Esophagus squamous epithelium (tissue), 5 donors: ENCODE measurements at places on chromosomes 3 and 15.

- no peak for DNase-seq
Observed at GRCh38 chr15:94231723-94232468, 535 bp downstream of the MCTP2 start.

DNA sequence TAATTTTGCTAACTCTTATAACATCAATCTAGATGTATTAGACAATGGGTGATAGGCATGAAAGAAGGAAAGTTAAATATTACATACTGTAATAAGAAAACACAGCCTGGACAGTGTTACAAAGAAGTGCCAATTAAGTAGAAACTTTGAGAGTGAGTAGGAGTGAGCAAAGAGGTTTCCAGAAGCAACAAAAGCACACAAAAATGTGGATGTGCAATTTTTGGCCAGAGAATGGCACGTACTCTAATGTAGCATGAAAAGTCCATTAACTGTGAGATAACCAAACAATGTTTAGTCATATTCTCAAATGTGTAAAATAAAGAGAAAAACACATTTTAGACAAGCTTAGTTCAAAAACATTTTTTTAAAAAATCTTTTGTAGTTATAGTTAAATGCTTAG, 567.3 kb downstream of the ROBO1 start:
- no peak for DNase-seq

DNA sequence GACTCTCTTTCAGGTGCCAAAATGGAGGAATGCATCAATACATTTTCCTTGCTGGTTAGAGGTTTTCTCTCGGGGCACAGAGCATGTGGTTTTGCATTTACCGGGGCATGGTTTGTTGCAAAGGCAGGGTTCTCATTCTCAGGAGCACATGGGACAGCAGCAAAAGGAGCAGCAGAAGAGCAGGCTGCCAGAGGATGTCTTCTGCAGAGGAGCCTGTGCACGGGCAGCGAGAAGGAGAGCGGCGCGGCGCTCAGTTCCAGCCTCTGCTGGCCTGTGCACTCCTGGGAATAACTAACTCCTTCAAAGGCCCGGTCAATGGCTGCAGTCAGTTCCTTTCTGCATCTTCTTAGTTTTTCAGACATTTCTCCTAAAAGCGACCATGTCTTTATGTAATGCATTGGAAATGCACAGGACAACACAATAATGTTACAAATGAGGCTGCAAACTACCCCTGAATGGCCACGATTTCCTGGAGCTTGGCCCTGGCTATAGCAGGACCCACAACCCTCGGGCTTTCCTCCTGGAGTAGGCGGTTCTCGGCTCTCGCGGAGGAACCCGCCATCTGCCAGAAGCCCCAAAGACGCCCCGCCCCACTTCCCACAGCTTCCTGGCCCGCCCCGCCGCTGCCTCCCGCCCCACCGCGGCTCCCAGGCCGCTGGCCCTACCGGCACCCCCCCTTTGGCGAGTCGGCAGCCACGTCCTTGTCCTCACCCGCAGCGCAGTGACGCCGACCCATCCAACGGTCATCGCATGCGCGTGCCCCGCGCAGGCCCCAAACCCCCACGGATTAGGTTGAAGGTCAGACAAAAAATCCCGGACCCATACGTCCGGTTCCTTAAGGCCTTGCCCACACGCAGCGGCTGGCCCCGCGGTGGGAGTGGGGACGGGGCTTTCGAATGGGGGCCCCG, at the start of gene C3orf62:
C3orf62 (minus strand) TSS at position 758 of the 908 bp plus-strand sequence; CDS start at position 398, 360 bp downstream.
- DNase-seq = peak; percentile 49

GRCh38 chr3:48949376-48949717, 30.7 kb downstream of the ARIH2 start:
- DNase-seq = no peak

DNA sequence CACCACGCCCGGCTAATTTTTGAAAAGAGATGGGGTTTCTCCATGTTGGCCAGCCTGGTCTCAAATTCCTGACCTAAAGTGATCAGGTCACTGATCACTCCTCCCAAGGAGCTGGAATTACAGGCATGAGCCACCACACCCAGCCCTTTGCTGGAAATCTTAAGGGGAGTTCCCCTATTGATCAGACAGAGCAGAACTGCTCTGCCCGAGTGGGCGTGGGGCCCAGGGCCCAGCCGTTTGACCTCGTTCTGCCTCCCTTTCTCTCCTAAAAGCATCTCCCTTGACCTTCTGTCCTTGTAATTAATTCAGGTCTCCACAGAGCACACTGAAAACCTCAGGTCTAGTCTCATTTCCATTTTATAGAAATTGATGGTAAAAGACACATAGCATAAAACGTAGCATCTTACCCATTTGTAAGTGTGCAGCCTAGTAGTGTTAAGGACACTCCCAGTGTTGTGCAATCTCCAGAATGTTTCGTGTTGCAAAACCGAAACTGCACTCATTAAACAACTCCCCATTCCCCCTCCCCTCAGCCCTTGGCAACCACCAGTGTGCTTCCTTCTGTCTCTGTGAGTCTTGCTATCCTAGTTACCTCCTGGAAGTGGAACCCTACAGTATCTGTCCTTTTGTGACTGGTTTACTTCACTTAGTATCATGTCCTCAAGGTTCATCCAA, 89.3 kb downstream of the SLCO3A1 start:
- peak; percentile 8 for DNase-seq

GRCh38 chr15:48627260-48627940, 18.1 kb downstream of the FBN1 start:
- DNase-seq = no peak

GRCh38 chr3:169813757-169814517, 1.2 kb upstream of the LRRC34 start:
- DNase-seq = no peak

DNA sequence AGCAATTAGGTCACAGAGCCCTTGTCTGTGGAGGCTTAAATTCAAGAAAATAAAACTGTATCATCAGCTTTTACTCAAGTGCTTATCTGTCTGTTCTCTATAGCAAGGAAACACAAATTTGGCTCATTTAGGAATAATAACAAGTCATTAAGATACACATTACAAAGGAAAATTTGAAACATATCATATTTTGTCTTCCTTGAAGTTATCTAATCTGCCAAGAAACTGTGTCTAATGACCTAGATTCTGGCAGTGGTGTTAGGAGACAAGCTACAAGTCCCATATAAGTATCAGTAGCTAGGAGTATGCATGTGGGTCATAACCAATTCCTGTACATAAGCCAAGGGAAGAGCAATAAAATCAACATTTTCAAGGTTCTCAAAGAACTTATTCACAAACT, 108.2 kb upstream of the SETMAR start:
- no peak for DNase-seq

GRCh38 chr3:89179355-89180001, 72.1 kb downstream of the EPHA3 start:
- DNase-seq = no peak

- no peak for DNase-seq
Observed at GRCh38 chr3:194830401-194830800, 144.7 kb downstream of the FAM43A start.

GRCh38 chr15:52483707-52484106, 45.0 kb downstream of the MYO5A start:
- DNase-seq = no peak

DNA sequence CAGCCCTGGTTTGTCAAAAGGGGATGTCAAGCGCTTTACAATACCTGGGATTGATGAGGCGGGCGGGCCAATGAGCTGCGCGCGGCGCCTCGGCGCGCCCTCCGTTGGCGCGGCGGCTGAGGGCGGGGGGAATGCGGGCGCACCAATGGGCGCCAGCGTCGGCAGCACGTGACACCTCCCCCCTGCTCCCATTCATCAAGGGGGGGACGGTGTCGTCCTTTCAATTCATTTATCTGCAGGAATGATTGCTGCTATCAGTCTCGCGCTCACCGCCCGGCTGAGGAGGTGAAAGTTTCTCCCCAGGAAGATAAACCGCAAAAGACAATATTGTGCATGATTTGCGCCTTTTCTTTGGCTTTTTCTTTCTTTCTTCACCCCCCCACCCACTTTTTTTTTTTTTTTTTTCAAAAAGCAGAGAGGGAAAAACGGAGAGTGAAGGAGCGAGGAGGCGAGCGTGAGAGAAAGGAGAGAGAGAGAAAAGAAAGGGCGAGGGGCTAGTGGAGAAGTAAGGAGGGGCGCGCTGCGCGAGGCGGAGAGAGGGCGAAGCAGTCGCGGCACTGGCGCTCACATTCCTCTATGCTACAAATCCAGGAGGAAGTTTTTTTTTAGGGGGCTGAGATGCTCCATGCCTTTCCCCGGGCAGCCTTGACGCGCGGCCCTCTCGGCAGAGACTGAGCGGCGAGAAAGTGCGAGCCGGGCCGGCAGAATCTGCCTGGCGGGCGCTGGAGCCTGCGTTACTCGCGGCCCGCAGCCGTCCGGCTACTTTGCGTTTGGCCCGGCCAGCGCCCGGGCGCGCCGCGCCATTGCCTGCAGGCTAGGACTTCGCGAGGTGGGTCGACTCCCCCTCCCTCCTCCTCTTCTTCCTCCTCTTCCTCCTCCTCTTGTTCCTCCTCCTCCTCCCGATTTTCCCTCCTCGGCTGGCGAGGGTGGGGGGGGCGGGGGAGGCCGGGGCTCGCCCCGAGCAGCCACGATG, at the start of gene ZIC1:
ZIC1 (plus strand) TSS at position 223 of the 973 bp plus-strand sequence; CDS start at position 971, 748 bp downstream.
- no peak for DNase-seq

GRCh38 chr3:133851931-133852330, 43.8 kb downstream of the RAB6B start:
- DNase-seq = no peak

- no peak for DNase-seq
Observed at GRCh38 chr15:82393671-82394070, 35.9 kb upstream of the GOLGA6L9 start.

DNA sequence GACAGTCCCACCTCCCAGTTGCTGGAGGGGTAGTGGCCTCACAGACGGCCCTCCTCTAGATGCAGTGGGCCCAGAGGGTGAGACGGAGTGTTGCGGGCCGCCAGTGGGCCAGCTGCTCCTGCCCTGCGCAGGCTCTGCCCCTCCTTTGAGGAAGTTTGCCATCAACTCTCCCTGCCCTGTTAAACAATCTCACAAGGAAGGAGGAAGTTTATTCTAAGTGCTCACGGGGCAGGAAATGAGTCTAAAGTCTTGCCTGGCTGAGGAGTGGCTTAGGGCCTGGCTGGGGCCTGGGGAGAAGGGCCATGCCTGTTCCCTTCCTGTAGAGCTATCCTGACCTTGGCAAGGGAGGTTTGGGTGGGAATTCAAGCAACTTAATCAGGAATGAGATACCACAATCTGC, at the start of gene FAM3D:
FAM3D (minus strand) TSS at position 92 of the 400 bp plus-strand sequence. CDS start 11,211 bp downstream, outside the sequence.
- DNase-seq = no peak

DNA sequence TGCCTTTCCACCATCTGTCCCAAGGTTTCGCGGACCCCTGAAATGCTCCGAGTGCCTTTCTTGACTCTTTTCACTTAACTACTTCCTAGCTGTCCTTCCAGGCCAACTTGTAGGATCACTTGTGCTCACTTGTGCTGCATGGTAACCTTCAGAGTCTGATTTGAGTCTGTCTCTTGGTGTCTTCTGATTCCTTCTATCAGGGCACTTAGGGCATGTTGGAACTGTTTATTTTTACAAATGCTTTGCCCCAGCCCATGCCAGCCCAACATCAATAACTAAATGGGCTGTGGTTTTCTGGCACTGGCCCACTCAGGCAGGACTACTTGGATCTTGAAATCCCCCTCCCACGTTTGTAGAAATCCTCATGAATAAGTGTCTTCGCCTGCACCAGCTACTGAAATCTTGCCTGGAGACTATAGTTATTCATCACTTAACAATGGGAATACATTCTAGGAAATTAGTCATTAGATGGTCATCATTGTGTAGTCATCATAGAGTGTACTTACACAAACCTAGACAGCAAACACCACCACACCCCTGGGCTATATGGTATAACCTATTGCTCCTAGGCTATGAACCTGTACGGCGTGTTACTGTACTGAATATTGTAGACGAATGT, 123.1 kb upstream of the STRIT1 start:
- DNase-seq = no peak

DNA sequence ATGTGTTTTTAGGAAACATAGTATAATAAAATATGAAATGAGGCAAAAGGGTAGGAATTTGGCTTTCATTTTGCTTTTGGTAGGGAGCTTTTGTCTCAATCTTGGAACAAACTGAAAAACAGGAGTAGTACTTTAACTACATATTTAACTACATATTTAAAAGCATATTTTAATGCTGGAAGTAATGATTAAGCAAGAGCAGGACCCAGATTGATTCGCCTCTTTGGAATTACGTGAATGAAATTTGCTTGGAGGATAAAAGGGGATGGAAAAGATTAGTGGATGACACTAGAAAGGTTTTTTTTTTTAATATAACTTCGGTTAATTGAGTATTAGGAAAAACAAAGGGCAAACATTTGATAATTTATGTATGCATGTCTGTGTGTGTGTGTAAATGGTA, 11.2 kb upstream of the TMEM212 start:
- DNase-seq = no peak

DNA sequence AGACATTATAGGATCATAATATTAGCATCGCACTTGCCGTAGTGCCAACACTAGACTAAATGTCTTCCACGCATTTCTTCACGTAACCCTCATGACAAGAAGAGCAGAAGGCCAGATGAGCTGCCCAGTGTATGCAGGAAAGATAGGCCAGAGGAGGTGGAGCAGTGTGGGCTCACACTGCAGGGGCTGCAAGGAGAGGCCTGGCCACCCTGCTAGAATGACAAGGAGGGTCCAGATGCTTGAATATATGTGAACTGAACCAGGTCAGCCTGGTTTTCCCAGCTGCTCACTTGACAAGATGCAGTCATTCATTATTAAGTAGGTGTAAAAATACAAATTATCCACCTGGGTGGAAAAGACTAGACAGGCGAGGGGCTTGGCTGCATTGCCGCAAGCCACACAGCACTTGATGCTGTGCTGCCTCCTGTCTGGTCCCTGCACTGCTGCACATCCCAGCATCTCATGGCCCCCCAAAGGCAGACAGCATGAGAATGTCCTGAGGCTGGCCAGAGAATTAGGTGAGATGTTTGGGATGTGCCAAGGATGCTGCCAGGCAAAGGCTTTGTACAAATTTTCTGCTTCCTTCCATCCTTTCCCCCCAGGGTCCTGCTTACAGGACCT, 115.2 kb downstream of the NTRK3 start:
- DNase-seq = no peak

GRCh38 chr3:143849854-143850549, 1.7 kb upstream of the SLC9A9 start:
- DNase-seq = no peak

DNA sequence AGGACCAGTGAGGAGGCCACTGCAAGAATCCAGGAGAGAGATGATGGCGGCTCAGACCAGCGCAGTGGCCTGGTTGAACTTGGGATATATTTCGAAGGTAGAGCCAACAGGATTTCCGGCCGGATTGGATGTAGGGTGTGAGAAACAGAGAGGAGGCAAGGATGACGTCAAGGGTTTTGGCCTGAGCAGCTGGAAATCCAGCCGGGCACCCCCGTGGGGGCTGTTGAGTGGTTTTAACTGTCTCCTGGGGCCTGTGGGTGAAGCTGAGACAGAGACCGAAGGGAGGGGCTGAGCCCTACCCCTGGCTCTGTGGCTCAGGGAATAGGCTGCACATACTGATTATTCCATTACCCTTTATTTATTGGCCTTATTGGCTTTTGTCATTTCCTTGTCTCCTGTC, 45.7 kb downstream of the EXOG start:
- no peak for DNase-seq

GRCh38 chr3:195042743-195043606, 228.0 kb downstream of the XXYLT1 start:
- no peak for DNase-seq

GRCh38 chr15:91855684-91856489, 2.4 kb downstream of the SLCO3A1 start:
- no peak for DNase-seq
